ENCODE measurements at places on chromosomes 4 and X. TPM values are rescaled to one million over a fixed set of nuclear protein-coding genes. Genes with fewer than 3 reads are reported as not detected.

DNA sequence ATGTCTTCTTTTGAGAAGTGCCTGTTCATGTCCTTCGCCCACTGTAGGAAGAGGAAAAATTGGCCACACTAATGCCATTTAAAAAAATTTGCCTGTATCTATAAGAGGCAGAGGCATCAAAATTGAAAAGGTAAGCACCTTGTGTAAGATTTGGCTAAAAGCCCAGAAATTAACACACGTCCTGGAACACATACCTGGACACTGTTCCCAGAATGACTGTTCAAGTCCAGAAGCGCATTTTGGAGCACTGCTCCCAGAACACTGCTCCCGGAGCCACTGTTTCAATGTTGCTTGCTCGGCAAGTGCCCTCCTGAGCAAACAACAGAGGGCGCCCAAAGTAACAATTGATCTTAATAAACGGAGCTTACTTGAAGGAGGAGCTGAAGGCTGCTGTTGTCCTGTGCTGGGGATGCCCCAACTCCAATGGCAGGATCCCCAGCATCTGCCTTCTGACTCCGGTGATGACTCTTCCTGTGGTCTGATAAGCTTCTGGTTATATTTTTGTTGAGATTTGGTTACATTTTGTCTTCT lies 1958.6 kb downstream of the C4orf33 start:
- no peak for DNase-seq

Gene FATE1
- not detected for total RNA-seq

DNA sequence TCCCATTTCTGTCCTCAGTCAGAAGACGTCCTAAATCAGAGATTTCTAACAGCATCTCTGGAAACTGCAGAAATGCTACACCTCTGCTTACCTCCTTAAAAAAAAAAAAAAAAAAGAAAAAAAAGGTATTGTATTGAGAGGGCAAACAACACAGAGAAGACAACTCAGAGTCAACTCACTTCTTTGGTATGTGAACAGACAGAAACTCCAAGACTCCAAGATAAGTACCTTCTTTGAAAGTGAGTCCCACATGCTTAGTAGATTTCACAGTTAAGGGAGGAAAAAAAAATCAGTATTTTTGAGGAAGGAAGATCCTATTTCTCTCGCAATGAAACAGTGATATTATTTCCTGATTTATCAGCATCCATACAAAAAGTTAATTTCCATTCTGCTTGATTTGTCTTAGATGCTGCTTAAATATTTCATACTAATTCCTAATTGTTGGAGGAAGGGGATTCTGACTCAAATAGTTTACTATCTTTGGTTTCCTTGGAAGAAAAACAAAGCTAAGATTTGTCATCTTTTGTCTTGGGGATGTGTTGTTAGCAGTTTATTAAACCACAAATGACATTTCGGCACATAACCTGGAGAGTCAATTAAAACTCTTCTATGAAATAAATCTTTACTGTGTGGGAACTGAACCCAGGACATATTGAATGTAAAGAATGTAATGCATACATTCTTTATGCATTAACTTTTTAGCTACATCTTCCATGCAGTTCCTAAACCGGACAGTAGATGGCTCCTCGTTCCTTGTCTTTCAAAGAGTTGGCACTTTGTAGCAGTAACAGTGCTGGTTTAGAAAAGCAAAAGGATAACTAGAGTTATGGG lies 4.7 kb downstream of the RASGEF1B start:
- DNase-seq = peak; percentile 71

DNA sequence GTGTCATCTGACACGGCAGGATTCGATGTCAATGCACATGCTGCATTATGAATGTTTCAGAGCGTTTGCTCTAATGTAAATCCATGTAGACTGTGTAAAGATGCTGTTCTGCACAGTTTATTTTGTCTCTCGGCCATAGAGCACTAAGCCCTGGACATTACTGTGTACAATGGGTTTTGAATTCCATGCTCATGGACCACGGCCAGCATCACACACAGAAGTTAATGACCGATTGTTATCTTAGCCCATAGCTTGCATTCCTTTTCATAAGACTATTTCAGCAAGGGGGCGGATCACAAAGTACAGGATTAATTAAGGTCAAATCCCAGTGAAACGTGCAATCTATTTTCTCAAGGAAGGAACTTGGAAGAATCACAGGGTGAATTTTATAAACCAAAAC lies 286.1 kb upstream of the TENM3 start:
- peak; percentile 42 for DNase-seq

Gene GC
- total RNA-seq = 16.2 TPM

All from body of pancreas (tissue), 4 donors.